Activated CD4-positive, alpha-beta T cell treated with anti-CD3 and anti-CD28 coated beads, Interleukin-2, amount 50 U/mL, for 24 hours (primary cell): ENCODE measurements at places on chromosomes 5 and 9.

- DNase-seq, result no peak
Measured at GRCh38 chr5:33422191-33422590, 18.6 kb upstream of the TARS1 start.

GRCh38 chr9:77825361-77825760 is 177.2 kb upstream of the GNA14 start:
- DNase-seq, result no peak

DNA sequence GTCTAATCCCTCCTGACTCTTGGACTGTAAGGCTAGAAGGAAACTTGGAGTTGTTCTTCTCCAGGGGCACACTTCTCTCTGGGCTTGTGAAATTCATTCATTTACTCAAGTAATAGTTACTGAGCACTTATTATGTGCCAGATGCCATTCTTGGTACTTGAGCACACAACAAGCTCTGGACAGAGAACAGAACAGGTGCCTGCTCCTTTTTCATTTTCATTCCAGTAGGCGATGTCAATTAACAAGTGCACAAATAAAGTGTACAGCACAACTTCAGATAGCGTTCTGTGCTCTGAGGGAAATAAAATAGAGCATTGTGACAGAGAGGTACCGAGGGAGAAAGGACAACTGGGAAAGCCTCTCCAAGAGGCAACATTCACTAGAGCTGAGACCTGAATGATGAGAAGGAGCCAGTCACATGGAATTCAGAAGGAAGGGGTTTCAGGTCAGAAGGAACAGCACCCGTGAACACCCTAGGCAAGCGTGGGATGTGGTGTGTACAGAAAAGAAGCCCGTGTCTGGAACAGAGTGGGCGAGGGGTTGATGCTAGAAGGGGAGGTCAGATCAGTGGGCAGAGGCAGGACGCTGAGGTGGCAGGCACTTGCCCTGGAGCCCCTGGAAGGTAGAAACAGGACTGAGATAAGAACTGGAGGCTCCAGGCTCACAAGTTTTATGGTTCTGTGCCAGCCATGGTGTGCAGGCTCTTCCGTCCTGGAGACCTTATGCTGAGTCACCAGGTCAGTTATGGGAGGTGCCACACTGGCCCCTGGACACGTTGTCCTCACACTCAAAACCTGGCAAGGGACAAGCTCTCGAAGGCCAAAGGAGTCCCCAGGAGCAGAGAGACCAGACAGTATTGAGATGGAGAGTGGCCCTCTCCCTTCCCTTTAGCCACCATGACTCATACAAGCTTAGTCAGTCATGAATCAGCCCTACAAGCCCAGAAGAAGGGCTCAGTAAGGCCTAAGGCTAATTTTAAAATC is 7.2 kb upstream of the ABLIM3 start:
- no peak for DNase-seq

GRCh38 chr9:114163517-114163951 is 8.2 kb downstream of the COL27A1 start:
- DNase-seq, result no peak

- DNase-seq, result no peak
Measured at GRCh38 chr5:11319836-11320580, 559.0 kb upstream of the DAP start.

GRCh38 chr5:655406-655805 is 37.7 kb downstream of the TPPP start:
- no peak for DNase-seq
